ENCODE measurements at places on chromosomes 1 and 21.

DNA sequence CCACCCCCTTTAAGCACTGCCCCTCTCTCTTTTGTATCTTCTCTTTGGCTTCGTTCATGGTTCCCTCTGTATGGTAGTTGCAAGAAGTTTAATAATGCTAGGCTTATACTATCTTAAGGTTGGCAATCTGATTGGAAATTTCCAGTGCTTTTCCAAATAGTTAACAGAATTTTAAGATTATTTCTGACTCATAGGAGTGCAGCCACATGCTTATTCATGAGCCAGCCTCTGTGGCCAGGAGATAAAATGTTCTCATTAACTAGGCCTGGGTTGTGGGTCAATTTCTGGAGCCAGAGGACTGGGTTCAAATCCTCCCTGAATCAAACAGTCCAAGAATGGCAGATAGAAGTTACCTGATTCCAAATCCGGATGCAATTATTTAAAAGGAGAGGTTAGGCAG, 103.1 kb downstream of the ATP6V1G3 start:
- DNase-seq = no peak

GRCh38 chr1:245804696-245805095, 649.9 kb downstream of the KIF26B start:
- DNase-seq = no peak

DNA sequence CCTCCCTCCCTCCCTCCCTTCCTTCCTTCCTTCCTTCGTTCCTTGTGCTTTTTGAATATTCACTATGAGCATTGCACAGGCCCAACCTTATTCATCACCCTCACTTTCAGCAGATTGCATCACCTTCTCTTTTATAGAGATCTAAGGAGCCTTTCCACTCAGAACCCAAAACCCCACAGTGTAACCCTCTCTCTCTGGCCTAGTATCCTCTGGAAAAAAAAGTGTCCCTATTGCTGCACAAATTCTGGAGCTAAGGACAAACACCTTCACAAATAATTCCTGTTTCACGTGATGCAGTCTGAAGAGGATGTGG, 25.6 kb downstream of the OR10J5 start:
- no peak for DNase-seq

DNA sequence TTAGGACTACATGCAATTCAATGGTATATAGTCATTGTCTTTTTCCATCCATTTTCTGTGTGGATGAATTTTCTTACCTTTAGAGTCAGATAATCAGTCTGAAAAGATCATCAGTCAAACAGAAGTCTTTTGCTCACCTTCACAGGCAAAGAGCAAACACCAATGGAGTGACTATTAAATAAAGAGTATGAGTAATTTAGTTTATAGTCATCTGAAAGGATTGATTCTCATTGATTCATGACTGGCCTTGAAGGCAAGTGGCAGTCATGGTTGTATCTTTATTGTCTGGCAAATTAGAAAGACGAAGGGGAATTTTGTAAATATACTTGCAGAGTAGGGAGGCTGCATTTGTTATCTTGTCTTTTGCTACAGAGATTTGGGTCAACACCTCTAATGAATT, 89.9 kb downstream of the EPB41 start:
- no peak for DNase-seq

DNA sequence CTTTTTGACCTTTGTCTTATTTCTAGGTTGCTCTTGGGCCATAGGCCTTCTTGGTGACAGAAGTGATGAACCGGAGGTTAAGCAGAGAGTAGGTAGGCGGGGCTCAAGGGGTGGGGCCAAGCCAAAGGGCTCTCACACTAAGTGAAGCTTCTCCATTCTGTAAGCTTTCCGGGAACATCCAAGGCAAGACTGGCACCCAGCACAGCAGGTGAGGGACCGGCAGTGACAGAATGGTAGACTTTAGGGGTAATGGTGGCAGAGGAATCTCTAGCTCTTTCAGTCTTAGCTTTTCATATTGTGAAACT, at the start of gene TNFAIP8L2:
TNFAIP8L2 (plus strand) TSS at position 135 of the 305 bp plus-strand sequence. CDS start 2,049 bp downstream, outside the sequence.
- peak; percentile 49 for DNase-seq

Measured in stimulated activated CD4-positive, alpha-beta T cell treated with anti-CD3 and anti-CD28 coated beads, TNF-alpha, amount 100 ng/mL, for 4 hours (primary cell).